ENCODE measurements at places on chromosomes 12 and 14. TPM values are rescaled to one million over a fixed set of nuclear protein-coding genes. Genes with fewer than 3 reads are reported as not detected.

DNA sequence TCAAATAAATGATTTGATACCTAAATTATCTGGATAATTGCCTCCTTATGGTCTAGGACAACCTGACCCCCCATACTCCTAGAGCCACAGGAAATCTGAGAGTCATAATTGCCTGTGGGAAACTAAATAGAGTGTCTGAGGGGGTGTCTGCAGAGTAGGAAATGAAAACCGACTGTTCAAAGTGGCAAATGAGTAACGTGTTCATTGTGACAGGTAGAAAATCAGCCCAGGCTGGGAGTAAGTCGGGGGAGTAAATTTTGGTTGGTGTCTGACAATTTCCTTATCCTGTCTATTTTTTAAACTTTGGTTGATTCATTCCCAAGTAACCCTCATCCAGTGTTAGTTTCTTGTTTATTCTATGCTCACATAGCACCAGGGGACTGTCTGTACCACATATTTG is 51.6 kb upstream of the HOXC13 start:
- H3K4me3 ChIP-seq, result no peak overlapping the region
- no peaks in the 10 kb centered on the region for H3K4me1 ChIP-seq
- DNase-seq, result no peak
- H3K27ac ChIP-seq, result no peak overlapping the region

LRTM2 gene
- total RNA-seq, result not detected

DNA sequence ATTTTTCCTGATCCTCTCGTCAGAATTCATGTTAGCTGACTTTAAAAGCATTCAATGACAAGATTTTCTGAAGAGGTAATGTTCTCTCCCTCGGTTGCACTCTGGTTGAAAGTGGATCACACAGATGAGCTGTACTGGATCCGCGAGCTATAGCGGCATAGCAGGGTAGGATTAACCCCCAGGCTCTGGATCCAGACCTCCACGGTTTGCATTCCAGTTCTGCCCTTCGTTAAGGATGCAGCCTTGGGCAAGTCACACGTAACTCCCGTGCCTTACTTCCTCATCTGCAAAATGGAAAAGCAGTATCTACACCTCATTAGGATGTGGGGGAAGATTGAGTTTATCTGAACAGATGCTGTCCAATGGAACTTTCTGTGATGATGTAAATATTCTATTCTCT is 13.8 kb downstream of the CCDC92 start:
- H3K27me3 ChIP-seq, result no peaks in the 10 kb centered on the region
- no peaks in the 10 kb centered on the region for H3K36me3 ChIP-seq
- no peak overlapping the region for H3K27ac ChIP-seq

- H3K36me3 ChIP-seq, result no peaks in the 10 kb centered on the region
- no peaks in the 10 kb centered on the region for H3K27me3 ChIP-seq
- no peaks in the 10 kb centered on the region for H3K4me1 ChIP-seq
- no peak overlapping the region for H3K4me3 ChIP-seq
- no peak for DNase-seq
Measured at GRCh38 chr12:73892201-73892600, 645.4 kb upstream of the ATXN7L3B start.

DNA sequence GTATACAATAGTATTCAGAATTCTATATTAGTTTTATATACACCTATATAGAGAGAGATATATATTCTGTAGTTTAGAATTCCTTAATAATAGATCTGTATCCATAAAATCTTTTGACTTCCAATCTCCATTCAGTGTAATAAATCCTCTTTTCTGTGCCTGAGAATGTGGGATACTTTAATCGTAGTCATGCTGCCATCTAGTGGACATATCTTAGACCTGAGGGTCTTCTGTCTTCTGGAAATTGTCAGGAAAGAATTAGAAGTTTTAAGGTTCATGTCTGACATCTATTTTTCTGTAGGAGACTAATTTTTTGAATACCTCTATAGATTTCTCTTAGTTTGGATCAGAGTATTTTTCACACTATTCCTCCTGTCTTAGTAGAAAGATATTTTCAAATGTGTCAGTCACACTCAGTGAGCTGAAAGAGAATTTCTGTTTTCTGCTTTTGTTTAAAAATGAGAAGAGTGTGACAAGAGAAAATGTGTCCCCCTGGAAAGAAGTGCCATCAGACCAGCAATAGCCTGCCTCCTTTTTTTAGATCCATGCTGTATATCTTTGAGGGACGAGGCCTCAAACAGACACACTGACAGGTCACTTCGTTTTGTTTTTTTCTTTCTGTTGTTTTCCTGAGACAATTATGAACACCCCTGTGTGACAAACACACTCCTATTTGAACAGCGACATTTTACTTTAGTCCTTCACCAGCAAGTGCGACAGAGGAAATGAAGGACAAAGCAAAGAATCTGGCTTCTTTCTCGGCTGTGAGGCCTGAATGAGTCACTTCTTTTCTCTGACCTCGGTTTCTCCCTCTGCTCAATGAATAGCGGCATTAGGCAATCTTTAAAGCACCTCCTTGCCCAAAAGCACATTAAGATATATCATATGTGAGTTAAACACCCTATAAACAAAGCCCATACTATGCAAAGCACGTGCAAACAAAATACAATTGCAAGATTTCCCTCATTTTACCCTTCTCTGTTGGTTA is 96.3 kb downstream of the GALC start:
- H3K4me1 ChIP-seq, result no peaks in the 10 kb centered on the region
- H3K27me3 ChIP-seq, result peaks cover 28% of the 10 kb centered on the region
- no peak overlapping the region for H3K4me3 ChIP-seq
- no peaks in the 10 kb centered on the region for H3K36me3 ChIP-seq

RPGRIP1 gene
- total RNA-seq, result not detected

DNA sequence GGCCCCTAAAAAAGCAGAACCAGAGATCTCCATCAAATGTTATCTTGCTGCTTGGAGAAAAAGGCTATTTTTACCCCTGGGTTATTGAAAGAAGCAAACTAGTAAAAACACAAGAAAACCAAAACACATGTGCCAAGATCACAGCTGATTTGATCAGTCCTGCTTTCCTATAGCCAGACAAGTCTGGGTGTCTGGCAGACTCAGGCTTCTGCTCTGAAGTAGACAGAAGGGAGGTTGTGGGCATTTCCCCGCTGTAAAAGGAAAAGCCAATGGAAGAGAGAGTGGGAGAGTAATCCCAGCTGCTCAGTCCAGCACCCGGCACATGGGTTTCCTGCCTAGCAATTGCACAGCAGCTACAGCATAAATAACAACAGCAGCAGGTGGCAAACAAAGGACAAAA is 177.9 kb downstream of the PHLDA1 start:
- H3K27ac ChIP-seq, result no peak overlapping the region
- H3K36me3 ChIP-seq, result no peaks in the 10 kb centered on the region
- H3K4me1 ChIP-seq, result no peaks in the 10 kb centered on the region
- H3K4me3 ChIP-seq, result no peak overlapping the region

STYX gene
- total RNA-seq, result 19.9 TPM

DNA sequence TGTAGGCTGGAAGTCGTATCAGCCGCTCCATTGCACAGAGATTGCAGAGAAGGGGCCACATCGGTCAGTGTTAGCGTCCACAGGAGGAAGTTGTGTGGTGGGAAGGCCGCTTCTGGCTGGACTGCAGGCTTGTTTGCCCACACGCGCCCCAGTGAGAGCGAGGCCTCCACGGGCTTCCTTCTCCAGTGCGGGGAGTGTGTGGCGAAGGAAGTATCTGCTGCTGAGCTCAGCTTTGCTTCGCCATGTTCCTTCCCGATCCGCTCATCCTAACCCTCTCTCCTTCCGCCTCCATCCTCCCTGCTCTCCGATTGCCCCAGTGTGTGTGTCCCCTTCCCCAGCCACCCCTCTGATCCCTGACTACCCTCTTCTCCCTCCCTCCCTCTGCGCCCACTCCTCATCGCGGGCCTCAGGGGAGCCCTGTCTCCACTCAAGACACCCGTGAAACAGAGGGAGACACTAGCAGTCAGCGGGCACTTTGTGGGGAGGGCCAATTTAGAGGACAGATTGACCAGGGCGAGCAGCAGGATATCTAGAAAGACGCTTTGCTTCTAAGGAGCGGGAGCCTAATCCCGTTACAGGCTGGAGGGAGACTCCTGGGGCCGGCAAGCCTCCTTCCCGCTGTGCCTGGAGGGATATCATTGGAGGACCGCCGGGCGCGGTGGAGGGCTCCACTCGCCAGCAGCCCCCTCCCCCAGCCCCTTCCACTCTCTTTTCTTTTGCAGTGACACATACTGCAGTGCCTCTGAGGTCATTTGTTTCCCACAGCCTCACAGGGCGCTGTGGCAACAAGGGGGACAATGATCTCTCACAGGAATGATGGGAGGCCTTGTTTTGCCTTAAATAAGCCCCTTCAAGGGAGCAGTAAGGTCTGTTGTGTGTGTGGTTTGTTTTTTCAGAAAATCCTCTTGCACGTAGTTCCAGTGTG is 428.8 kb downstream of the ZFP36L1 start:
- no peaks in the 10 kb centered on the region for H3K27me3 ChIP-seq
- H3K27ac ChIP-seq, result no peak overlapping the region
- no peak for DNase-seq

DNA sequence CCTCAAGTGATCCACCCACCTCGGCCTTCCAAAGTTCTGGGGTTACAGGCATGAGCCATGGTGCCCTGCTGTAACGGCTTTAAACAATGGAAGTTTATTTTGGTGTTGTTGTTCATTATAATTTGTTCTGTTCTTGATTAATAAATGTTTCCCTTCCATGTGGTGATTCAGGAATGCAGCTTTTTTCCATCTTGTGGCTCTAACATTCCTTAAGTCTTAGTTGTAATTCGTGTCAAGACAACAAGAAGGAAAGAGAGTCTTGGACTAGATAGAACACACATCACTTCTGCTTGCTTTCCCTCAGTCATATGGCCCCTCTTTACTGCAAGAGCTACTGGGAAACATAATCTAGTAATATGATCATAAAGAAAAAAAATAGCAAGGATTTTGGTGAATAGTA is 211.6 kb downstream of the SLC6A15 start:
- H3K27me3 ChIP-seq, result no peaks in the 10 kb centered on the region
- no peak overlapping the region for H3K27ac ChIP-seq
- no peak for DNase-seq
- no peak overlapping the region for H3K4me3 ChIP-seq
- no peaks in the 10 kb centered on the region for H3K36me3 ChIP-seq

C12orf60 gene
- 1.4 TPM for total RNA-seq

GRCh38 chr12:24854908-24855307 is 94.0 kb downstream of the BCAT1 start:
- H3K36me3 ChIP-seq, result peaks cover 4% of the 10 kb centered on the region
- no peak for DNase-seq
- no peak overlapping the region for H3K4me3 ChIP-seq
- H3K27me3 ChIP-seq, result no peaks in the 10 kb centered on the region
- no peak overlapping the region for H3K27ac ChIP-seq

GRCh38 chr14:95407354-95407753 is 87.6 kb upstream of the CLMN start:
- no peaks in the 10 kb centered on the region for H3K4me1 ChIP-seq
- no peak for DNase-seq
- no peak overlapping the region for H3K4me3 ChIP-seq
- H3K27me3 ChIP-seq, result no peaks in the 10 kb centered on the region
- H3K36me3 ChIP-seq, result peaks cover 12% of the 10 kb centered on the region

- H3K4me3 ChIP-seq, result no peak overlapping the region
- DNase-seq, result no peak
- no peaks in the 10 kb centered on the region for H3K27me3 ChIP-seq
- H3K4me1 ChIP-seq, result peaks cover 32% of the 10 kb centered on the region
- H3K27ac ChIP-seq, result no peak overlapping the region
- H3K36me3 ChIP-seq, result peaks cover 3% of the 10 kb centered on the region
Measured at GRCh38 chr14:65214741-65215140, 112.4 kb upstream of the MAX start.

DNA sequence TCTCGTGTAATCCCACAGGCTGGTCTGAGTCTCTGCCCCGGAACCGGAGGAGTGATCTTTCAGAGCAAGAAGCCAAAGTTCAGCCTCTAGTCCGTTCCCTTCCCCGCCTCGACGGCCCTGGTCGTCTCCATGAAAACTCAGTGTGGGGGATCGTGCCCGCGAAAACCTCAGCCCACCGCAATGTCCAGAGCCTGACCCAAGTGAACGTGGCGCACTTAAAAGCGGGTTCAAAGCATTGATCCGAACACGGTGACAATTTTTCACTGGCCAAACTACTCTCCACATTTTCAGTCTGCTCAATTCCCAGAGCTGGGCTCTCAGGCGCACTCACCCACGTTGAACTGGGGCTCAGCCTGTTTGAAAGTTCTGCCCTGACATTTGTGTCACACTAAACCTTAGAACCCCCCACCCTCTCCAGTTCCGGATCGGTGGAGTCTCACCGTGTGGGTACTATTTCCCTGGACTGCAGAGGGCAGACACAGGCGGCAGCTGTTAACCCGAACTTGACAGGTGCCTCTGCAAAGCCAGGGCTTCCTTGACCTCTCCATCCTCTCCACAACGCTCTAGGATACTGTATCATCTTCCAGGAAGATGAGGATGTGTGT is 886 bp upstream of the PRICKLE1 start:
- no peak for DNase-seq
- H3K27me3 ChIP-seq, result peaks cover 53% of the 10 kb centered on the region
- H3K36me3 ChIP-seq, result no peaks in the 10 kb centered on the region

EIF4B gene
- 353 TPM for total RNA-seq

AEBP2 gene
- 57.3 TPM for total RNA-seq
